ENCODE measurements at places on chromosomes 2 and 18.

DNA sequence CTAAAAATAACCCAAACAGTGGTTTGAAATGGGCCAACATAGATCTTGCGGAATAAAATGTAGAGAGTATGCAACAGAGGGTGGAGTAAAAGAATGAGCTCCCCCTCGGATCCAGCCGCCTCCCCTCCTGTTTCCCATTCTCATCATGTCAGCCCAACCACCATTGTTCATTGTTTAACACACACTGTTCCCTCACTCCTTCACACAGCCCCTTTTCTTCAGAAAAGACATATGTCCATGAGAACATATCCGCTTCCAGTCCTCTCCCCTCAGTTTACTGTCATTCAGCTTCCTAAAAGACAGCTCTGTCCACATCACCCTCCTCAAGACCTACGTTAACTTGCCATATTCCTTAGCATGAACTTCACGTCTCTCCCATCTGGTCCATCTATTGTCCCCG is 62.9 kb upstream of the SERTAD2 start:
- no peak for DNase-seq

- peak; percentile 41 for DNase-seq
Observed at GRCh38 chr18:40529478-40529877, 1425.6 kb upstream of the PIK3C3 start.

DNA sequence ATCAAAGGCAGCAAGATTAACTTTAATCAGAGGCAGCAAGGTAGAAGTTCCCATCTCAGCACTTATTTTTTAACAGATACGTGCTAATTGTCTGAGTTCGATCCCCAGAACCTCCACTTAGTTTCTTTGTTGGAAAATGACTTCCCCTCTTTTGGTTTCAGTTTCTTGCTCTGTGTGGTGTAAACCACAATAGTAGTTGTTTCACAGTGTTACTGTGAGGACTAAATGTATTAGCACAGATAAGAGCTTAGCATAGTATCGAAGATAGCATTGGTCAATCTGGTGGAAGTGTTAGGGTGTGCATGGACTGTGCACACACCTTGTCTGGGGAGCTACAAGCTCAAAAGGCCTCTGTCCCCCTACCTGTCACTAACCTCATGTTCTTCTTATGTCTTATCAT is 988.3 kb upstream of the GYPC start:
- DNase-seq = no peak

DNA sequence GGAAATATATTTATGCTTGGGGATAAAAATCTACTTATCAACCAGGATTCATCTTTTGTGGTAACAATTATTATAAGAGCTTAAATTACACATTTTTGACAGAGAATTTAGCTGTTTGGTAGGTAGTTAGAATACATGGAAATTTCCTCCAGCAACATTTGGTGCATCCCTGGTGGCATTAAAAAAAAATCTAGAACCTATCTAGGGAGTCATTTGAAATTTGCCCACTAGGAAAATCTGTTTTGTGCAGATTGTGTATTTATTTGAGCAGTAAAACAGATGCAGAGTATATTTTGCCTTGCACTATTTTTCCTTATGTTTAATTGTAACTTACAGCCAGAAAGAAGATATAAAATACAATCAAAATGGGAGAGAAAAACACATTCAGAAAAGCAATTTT is 208.4 kb upstream of the LRP1B start:
- DNase-seq = no peak

- no peak for DNase-seq
Observed at GRCh38 chr18:63218472-63218871, 101.1 kb downstream of the BCL2 start.

- DNase-seq = no peak
Observed at GRCh38 chr2:162058973-162059668, 14.9 kb downstream of the DPP4 start.

DNA sequence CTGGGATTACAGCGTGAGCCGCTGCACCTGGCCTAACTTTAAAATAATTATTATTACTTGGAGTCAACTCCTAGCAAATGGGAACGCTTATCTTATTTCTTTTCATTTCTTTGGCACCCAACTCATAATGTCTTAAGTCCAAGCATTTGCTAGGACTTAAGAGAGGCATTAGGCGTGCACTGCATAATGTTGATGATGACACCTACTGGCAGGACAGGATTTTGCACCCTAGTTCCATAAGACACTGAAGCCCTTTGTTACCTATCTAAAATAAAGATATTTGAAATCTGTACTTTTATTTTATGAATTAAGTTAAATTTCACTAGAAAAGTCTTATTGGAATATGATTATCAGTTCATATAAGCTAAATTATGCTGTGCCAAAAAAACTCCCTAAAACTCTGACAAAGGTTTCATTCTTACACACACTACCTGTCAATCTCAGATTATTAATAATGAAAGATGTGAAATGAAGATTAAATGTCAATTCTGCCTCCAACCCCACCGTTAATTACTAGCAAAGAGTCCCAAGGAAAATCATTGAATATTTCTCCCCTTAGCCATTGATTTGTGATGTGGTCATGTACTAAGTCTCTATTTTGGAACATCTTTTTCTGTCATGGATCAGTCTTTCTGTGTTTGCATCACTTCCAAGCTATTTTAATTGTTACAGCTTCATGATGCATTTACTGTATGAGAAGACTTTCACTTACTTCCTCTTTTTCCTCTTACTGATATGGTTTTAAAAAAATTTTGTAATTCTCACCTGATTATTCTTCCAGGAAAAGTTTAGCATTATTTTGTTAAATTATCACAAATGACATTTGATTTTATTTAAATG is 12.7 kb upstream of the CDH2 start:
- DNase-seq = peak; percentile 70
